ENCODE measurements at places on chromosomes 1 and 21.

GRCh38 chr1:212214325-212214724, 70.9 kb upstream of the PPP2R5A start:
- no peak for DNase-seq

GRCh38 chr1:169610108-169610507, 19.8 kb downstream of the SELP start:
- no peak for DNase-seq

GRCh38 chr1:157115429-157115838, 15.8 kb upstream of the ETV3L start:
- DNase-seq = no peak

DNA sequence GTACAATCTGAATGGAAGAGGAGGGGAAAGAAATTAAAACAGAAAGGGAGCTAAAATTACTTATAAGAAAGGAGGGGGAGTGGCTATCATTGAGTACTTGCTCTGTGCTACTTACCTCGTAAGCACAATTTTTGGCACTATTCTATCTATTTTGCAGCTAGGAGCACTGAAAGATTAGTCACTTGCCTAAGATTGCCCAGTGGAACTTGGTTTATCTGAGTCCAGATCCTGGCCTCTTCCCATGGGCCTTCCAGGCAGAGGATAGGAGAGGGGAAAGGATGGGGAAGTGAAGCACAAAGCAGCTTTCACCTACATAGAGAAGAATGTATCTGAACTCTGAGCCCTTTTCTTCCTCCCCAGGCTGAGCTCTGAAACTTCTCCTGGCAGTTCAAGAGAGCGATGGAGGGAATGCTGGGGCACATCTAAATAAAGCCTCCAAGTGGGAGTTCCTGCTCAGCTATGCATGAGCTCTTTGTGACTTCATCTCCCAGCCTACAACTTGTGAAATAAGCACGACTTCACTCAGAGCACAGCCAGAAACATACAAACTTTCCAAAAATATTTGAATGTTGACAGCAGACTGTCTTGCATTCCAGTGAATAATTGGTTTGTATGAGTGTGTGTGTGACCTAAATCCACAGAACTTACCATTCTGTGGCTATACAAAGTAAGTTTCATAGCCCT, 29.4 kb downstream of the HMGB4 start:
- no peak for DNase-seq

DNA sequence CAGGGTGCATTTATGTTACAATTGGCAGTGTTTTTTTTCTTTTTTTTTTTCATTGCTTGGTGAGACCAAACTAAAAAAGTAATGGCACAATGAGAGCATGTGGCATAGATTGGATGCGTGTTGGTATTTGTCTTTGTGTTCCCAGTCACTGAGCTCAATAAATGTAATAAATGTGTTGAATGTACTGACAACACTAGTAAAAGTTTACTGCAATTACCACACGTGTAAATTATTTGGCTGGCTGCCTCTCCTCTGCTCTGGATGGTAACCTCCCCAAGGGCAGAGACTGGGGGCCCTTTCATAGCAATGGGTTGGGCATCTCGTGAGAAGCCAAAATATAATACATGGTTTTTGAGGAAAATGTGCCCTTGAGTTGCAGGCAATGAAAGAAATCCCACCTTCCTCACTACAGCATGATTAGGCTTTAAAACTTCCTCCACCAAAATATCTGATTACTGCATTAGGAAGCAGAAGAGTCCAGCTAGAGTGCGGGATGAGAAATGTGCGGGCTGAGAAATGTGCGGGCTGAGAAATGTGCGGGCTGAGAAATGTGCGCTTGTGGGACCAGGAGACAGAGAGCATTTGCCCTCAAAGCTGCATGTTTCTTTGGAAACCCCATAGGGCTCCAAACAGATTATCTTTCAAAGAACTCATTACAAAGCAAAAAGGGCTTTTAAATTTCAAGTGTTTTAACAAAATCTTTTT, 58.5 kb downstream of the CDC7 start:
- no peak for DNase-seq

DNA sequence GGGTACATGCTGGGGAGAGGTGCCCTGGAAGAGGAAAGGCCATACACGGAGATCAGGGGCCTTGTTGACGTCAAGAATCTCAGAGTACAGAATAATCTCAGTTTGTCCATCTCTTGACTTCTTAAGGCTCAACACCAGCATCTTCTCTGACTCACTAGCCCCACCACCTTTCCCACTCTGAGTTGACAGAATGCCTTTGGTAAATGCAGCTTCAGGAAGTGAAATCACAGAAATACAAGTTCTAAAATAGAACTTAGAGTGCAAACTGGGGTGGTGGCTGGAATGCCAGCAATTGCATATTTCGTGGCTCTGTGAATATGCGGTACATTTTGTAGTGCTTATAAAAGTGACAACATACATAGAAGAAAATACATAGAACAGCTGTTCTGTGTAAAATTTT, 1.6 kb downstream of the COG2 start:
- no peak for DNase-seq
